NB4 (cell line): ENCODE measurements at places on chromosomes 7 and 10.

DNA sequence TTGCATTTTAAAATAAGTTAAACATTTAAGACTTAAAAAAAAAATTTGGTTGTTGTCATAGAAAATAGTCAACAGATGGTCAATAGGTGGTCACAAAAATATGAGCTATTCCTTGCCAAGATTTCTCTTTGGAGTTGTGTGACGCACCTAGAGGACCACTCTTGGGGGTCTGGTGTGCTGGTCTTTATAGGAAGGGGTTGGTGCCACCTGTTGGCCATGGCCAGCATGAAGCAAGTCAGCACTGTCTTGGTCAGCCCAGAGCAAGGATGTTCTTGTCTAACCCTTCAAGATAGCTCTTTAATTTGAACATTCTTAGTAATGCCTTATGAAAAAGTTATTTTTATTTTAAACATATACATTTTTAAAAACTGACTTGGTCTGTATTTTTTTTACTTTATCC, 267.9 kb upstream of the CNTNAP2 start:
- DNase-seq = peak; percentile 50

- DNase-seq = no peak
Measured at GRCh38 chr10:98456686-98457482, 10.1 kb upstream of the HPS1 start.

DNA sequence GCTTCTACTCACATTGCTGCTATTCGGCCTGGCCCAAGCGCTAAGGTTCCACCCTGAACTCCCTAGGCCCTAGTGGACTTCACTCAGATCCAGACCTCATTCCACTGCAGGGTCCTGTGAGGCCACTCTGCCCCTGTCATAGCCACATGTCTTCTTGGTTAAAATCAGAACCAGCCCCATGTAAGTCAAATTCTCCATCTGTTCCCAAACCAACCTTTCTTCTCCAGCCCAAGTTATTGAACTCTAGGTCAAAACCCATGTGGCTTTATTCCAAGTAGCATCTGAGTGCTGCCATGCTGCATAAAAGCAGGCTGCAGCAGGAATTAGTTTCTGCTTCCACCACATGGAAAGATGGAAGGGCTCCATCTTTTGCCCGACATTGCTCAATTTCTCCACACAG, 281.2 kb downstream of the SNX13 start:
- DNase-seq = no peak

DNA sequence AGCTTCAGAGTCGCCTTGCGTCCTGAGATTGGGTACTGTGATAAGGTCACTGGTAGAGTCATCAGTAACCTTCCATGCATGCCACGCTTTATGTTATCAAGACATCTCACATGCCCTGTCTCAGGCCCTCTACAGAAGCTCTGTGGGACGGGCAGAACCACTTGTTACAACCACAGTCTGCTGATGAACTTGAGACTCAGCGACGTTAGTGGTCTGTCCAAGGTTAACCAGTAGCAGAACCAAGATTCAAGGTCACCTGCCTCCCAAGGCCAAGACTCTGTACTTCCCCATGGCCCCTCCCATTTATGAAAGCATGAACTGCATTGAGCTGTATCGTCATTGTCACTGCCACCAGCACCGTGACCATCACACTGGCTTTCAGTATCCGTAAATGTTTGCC, 15.0 kb downstream of the IQCE start:
- DNase-seq = no peak

DNA sequence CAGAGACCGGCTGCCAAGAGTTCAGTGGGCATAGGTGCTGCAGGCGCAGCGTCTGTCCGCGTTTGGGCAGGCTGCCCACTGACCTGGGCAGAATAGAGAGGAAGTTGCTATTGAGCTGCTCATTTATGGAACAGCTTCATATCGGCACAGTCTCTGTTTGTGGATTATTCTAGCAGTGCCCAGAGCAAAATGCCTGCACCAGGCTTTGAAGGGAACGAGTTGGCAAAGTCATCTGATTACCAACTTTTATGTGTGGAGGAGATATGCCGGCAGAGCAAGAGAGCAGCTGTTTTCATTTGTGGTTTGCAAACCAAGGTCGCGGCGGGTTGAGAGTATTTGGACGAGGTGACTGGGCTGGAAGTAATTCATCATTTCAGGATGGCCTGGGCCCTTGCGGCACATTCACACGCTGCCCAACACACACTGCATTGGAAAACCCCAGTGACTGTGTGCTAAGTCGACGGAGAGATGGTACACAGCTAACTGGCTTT, 228.5 kb downstream of the TCERG1L start:
- no peak for DNase-seq

DNA sequence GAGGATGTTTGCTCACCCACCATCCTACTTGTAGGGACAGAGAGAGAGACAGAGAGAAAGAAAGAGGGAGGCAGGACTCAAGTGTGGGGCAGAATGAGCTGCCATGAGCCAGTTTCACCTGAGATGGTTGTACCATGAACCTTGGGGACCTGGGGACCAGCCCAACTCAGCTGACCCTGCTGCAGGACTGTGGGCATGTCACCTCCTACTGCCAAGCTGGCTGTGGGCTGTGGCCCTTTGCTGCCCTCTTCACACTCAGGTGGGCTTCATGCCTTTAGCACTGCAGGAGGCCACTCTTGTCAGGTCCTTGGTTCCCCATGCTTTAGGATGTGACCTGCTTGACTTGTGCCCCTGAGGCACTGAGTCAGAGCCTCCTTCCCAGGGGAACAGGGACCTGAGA, 108.2 kb upstream of the PCBD1 start:
- peak; percentile 10 for DNase-seq

DNA sequence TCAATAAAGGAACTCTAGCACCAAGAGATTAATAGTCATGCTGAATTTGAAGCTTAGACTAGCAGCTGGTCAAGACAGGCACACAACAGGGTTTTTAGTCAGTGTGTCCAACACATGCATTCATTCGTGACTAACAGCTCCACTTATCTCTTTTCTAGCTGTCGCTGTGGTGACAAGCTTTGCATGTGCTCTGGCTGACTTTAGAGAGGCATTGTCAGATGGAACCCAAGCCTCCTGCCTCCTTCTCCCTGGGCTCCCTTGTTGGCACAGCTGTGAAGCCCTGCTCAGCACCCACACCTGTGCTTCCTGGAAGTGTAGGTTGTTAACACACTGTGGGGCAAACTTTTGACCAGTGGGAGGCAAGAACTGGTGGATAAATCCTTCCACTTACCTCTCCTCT, 9.8 kb upstream of the AGK start:
- no peak for DNase-seq

DNA sequence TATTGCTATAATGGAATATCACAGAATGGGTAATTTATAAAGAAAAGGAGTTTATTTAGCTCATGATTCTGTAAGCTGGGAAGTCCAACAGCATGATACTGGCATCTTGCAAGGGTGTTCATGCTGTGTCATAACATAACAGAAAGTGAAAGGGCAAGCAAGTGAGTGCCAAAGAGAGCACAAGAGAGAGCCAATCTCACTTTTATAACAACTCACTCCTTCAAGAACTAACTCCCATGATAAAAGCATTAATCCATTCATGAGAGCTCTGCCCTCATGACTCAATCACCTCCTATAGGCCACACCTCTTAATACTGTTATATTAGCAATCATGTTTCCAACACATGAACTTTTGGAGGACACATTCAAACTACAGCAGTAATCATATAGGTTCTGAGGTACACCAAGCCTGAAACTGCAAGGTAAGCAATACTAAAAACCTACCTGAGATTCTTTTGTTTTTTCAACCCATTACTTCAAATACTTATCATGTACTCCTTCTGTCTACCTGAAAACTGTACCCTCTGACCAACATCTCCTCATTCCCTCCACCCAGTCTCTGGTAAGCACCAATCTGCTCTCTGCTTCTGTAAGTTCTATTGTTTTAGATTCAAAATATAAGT, 219.7 kb downstream of the MTERF1 start:
- DNase-seq = no peak

DNA sequence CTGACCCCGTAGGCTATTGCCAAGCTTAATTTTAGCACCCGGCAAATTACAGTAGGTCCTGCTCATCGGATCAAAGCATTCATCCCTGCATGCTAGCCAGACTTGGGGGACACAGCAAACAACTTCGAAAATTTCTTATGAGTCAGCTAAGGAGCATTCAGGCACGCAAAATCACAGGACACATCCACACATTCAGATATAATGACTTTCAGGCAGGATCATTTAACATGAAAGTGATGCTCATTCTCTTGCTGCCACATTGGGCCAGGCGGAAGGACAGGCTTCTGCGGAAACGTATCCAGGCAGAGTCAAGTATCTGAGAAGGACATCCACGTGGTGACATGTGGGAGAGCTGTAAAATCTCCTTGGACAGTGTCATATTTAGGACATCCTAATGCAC, 474.0 kb upstream of the NRP1 start:
- DNase-seq = no peak

DNA sequence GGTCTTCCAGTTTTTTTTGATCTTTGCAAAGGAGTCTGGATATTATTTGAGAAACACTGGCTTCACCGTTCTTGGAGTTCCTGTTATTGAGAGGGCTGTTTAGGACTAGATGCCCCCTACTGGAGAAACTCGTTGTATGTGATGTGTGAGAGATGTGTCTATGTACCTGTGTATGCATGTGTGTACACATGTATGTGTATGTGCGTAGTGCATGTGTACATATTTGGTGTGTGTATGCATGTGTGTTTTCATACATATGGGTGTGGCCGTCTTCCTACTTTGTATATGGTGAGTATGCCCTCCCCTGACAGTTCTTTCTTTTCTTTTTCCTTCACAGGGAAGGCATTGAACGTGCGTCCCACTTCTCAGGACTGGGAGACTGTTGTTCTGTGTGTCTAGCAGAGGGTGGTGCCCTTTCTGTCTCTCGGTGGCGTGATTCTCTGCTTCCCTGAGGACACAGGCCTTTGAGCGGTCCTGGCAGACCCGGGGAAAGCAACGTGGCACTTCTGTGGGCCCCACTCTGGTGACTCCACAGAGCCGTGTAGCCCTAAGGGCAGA, 3.0 kb upstream of the CALHM3 start:
- peak; percentile 87 for DNase-seq

GRCh38 chr7:158469396-158470051, 118.1 kb downstream of the PTPRN2 start:
- peak; percentile 74 for DNase-seq

GRCh38 chr7:154844499-154844898, 158.4 kb downstream of the PAXIP1 start:
- no peak for DNase-seq

GRCh38 chr10:6239213-6239991, 36.7 kb downstream of the PFKFB3 start:
- DNase-seq = peak; percentile 94

- DNase-seq = no peak
Measured at GRCh38 chr10:113999531-113999930, 44.1 kb upstream of the ADRB1 start.

- no peak for DNase-seq
Measured at GRCh38 chr7:97982647-97983046, 7.3 kb downstream of the OCM2 start.

GRCh38 chr7:4203626-4204512, 478.2 kb upstream of the FOXK1 start:
- no peak for DNase-seq

- peak; percentile 81 for DNase-seq
Measured at GRCh38 chr7:158809596-158809995, 19.7 kb downstream of the ESYT2 start.

DNA sequence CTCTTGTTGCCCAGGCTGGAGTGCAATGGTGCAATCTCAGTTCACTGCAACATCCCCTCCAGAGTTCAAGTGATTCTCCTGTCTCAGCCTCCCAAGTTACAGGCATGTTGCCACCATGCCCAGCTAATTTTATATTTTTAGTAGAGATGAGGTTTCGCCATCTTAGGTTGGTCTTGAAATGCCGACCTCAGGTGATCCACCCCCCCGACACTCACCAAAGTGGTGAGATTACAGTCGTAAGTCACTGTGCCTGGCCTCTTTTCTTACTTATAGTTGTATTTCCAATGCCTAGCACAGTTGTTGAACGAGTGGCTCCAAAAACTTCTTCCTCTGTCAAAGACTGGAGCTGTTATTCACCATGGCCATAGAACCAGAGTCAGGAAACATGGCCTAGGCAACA, 6.7 kb downstream of the RNF216 start:
- DNase-seq = no peak

DNA sequence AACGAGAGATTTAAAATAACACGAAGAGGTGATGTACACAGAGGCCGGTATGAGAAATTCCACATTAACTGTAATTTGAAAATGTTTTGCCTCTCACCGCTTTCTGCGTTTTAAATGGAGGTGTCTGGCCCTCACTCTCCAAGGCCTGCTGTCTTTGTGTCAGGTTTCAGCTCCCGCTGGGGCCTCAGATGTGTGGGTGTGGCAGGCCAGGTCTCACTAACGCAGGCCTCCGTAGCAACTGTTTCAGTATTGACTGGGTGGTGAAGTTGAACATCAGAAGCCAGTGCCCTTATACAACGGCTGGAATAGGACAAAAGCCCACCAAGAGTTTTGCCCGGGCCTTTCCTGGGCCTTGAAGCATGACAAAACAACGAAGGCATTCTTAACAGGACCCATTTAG, 303.1 kb downstream of the ADARB2 start:
- no peak for DNase-seq

GRCh38 chr10:132784866-132785722, 853 bp downstream of the NKX6-2 start:
- DNase-seq = no peak

GRCh38 chr7:6448943-6449543, 1.3 kb upstream of the DAGLB start:
- DNase-seq = peak; percentile 54
